ENCODE measurements at places on chromosomes 4 and X.

- no peak for DNase-seq
These were observed 81.5 kb upstream of the BCOR start for GRCh38 chrX:40179283-40179682.

DNA sequence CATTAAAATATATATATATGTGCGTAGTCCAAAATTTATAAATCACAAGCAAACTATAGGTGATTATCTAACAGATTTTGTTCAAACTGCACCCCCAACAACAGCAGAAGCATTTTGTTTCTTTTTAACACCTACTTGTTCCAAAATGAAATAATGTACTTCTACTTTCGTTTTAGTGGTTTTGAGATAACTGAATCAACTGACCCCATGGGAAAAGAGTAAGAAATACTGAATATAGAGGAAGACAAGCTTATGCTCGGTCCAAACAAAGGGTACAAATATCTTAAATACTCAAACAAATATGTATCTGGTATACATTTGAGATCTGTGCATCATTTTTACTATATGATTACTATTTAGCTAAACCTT, 22.4 kb downstream of the MAP7D3 start:
- no peak for DNase-seq

- DNase-seq: no peak
These were observed 29.3 kb downstream of the FAM199X start for GRCh38 chrX:104195489-104196084.

- DNase-seq: no peak
These were observed 7.3 kb downstream of the SUV39H1 start for GRCh38 chrX:48703642-48704481.

GRCh38 chr4:159206427-159206871, 103.6 kb downstream of the RAPGEF2 start:
- DNase-seq: no peak

GRCh38 chr4:155906554-155907247, 3.2 kb downstream of the TDO2 start:
- DNase-seq: no peak

DNA sequence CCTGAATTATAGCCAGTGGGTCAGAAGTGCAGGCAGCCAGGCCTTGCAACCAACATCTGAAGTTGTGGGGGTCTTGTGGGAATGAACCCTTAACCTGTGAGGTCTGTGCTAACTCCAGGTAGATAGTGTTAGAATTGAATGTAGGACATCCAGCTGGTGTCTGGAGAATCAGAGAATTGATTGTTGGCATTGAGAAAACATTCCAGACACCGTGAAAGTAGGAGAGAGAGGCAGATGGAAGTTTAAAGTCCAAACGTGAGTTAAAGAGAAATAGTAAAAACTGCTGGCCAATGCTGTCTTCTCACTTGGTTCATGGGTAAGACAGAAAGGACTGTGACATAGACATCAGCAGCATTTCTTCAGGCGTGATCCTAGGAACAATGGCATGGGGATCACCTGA, 27.7 kb downstream of the CASP3 start:
- no peak for DNase-seq

- DNase-seq: no peak
These were observed 17.3 kb upstream of the TMEM185A start for GRCh38 chrX:149648932-149649331.

GRCh38 chrX:56099271-56099670, 132.9 kb upstream of the KLF8 start:
- DNase-seq: no peak

DNA sequence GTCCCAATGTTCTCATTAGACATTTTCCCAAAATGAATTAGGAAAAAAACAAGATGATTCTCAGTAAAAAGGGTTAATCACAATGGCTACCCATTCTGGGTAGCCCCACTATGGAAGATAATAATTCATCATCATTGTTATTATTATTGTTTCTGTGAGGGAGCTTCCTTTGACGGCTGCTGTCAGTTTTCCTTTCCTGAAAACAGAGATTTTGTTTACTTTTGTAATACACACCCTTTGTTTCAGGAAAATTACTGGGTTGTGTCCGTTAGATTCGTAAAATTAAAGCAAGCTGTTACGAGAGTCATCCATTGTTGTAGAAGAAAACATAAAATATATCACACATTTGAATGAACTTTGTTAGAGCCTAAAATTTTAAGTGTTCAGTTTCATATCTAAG, 192.9 kb upstream of the ANKRD50 start:
- no peak for DNase-seq

DNA sequence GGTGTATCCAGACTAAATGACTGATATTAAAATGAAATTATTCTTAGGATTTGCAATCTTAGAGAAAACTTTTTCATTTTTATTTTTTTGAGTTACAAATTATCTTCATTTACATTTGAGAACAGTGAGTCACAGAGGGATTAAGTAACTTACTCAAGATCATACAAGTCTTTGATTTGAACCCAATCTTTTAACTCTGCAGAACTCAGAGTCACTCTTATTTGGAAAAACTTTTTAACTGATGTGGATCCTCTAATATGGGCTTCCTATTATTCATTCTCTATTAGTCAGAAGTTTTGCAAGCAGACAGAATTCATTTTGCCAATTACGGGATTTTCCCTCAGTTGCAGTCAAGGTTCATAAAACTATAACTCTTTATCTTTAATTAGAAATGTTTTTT, 20.1 kb downstream of the HPRT1 start:
- no peak for DNase-seq

DNA sequence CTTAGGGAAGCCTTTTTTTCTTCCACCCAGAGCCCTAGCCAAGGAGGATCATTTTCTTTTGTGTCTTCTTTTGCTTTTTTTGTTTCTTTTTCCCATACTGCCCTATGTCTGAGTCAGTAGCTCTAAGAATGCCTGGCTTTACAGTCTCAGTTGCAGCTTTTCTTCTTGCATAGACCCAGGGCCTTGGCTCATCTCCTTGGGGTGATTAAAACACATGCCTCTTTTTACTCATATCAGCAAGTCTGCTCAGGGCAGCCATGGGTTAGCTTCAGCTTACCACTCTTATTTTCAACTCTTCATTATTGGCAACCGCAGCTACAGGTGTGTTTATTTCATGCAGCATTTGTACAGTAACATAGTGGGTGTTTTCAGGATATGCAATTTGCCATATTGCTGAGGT, 196.5 kb downstream of the STK32B start:
- no peak for DNase-seq

GRCh38 chrX:150697641-150698040, 4.4 kb downstream of the MTMR1 start:
- no peak for DNase-seq

- no peak for DNase-seq
These were observed 146.7 kb downstream of the TET2 start for GRCh38 chr4:105293360-105293759.

DNA sequence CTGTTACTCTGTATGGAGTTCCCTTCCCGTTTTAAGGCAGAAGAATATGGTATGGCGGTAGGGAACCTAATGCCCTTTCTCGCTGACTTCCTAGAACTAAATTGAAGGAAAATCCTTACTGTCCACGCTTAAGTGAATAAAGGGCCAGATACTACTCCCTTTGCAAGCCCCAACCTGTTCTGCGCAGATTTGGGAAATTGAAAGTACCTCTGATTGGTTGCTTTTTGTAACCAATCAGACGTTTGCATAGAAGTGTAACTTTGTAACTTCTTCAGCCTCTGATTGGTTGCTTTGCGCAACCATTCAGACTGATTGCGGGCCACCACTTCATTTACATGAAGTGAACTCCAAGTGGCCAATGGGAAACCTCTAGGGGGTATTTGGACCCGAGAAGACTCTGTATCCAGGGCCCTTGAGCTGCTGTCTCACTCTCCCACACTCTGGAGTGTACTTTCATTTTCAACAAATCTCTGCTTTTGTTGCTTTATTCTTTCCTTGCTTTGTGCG, 1.2 kb upstream of the TMEM33 start:
- DNase-seq: no peak

- DNase-seq: no peak
These were observed 42.5 kb downstream of the LRBA start for GRCh38 chr4:150972592-150972991.

DNA sequence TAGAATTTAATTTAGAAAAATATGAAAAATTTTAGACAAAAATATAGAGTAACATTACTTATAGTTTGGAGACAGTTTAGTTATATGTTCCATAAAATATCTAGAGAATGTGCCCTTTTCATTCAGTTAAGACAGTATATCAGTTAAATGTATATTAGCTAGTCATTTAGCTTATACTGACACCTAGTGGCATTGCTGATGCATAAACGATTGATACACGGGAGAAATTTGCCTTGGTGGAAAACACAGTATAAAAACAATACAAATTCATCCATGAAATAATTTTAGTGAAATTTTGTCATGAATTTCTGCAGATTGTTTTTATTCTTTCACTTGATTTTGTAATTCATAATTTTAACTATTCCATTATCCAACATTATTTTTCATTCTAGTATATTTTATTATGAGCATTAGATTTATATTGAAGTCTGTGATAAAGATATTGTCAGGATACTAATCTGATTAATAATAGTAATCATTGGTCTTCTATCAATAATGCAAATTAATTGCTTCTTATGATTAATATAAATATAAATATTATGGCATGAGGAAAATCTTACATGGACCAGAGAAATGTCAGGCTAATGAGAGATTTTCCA, 219.0 kb downstream of the TLL1 start:
- peak; percentile 14 for DNase-seq

GRCh38 chr4:67531379-67531962, 13.8 kb downstream of the CENPC start:
- DNase-seq: no peak

GRCh38 chrX:20319054-20319453, 52.3 kb upstream of the RPS6KA3 start:
- DNase-seq: no peak

GRCh38 chrX:24659106-24659505, 12.0 kb upstream of the PCYT1B start:
- DNase-seq: no peak

GRCh38 chrX:47621851-47622250, 2.2 kb upstream of the SYN1 start:
- DNase-seq: no peak

DNA sequence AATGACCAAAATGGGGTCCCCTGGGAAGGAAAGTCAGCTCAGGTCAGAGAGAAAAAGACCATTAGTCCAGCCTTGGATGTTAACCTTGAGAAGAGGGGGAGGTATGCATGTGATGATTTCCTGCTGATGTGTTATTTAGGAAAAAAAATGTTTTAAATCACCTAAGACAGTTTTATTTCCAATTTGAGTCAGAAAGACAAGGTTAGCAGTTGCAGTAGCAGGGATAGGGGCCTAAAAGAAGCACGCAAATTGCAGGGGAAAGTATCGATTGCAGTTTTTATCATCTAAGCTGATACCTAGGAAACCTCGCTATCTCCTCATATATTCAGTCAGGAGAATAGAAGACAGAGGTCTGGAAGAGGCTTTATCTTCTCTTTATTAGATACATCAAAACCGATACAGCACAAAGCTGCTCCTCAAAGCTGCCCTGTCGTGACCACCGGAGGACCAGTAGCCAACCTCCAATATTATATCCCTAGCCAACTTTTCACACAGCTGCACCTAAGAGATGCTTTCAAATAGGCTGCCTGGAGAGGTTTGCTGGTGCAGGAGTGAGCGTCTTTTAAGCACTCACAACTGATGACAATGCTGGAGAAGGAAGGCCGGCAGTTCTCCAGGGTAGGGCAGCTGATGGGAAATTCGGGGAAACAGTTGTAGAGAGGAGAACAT, 289.4 kb downstream of the INPP4B start:
- DNase-seq: no peak

DNA sequence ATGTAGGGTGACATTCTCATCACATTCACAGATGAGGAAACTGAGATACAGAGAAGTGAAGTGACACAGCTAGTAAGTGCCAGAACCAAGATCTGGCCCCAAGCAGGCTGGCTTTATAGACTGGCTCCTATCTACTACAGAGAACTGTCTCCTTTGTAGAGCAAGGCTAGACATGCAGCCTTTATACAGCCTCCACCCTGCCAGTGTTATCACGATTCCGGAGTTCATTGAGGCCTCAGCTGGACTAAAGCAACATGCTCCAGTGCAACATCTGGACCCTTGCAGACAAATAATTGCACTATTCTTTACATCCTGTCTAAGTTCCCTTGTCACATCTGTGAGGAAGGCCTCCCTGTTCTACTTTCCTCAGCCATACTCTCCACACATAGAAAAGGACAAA, 58.0 kb upstream of the XIAP start:
- DNase-seq: no peak

DNA sequence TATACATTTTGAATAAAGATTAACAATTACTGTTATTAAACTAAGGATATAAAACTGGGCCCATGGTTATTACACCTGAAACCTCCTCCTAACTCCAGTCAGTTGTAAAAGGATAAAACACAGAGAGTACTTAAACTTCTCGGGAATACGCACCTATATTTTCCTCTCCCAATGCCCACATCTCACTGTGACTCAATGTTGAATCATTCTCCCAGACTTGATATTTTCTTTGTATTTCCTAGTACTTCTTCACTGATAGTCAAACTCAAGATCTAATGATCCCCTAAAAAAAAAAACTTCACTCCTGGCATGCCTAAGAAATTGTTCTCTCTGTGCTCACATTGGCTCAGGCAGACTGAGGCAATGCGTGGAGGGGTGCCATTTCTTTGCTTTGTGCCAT, 212.5 kb upstream of the DKK2 start:
- DNase-seq: no peak

DNA sequence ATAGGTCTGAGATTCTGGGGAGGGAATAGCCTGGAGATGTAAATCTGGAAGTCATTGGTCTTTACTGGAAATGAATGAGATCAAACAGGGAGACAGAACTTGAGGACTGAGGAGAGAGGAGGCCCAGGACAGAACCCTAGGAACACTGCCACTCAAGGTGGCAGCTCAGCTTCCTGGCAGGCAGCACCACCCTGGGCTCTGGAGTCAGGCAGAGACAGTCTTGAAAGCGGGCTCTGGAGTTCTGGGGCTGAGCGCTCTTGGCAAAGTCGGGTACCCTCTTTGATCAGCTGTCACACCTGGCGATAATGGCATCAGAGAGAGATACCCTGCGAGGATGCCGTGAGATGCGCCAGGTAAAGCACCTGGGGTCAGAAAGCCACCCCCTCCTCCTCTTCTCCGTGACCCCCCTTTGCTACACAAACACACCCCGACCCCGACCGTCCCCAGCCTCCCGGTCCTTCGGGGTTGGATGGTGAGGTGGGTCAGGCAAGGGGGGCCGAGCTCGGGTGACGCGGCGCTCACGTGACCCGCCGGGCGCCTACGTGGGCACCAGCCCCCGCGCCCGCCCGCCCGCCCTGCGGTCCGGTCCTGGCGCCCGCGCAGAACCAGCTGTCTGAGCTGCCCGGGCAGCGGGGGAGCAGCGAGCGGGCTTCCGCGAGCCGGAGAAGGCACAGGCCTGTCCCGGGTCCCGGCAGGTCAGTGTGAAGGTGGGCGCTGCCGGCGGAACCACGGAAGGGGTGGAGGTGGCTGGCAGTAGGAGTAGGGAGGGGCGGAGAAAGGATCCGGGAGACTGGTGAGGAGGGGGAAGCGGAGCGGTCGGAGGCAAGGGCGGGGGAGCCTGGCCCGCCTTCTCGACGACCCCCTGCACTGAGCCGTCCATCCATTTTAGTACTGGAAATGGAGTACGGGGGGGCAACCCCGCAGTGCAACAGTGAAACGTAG, at the start of gene TCEAL3:
TSS of gene TCEAL3 (plus strand) at position 600 of the 942 bp plus-strand sequence. CDS start 1,102 bp downstream, outside the sequence.
- no peak for DNase-seq

All from NCI-H1417 treated with DMSO at 0.1 percent for 48 hours (cell line).